ENCODE measurements at places on chromosomes 3 and 15.
A peak's percentile ranks its signal among the peaks of the same experiment; 100 is the strongest.

GRCh38 chr15:92205255-92205739 is 188.4 kb upstream of the ST8SIA2 start:
- DNase-seq, result no peak

DNA sequence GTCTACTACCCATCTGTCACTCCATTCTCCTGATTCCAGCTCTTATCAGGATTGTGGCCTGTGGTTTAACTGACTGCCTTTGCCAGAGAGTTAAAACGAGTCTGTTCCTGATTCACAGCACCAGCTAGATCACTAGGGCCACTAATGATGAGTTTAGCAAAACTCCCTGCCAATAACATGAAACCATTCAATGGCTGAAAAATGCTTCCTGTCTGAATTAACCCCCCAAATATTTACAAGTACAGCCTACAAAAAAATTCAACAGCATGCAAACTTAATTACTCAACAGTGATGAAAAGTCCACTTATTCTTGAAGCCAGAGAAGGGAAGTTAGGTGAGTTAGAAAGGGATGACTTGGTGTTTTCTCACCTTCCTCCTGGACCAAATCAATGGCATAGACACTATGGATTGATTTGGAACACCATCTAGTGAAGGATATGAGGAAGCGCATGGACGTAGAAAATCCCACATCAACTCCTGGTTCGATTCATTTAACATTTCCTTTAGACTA is 141.4 kb downstream of the TGFBR2 start:
- peak; percentile 28 for DNase-seq

DNA sequence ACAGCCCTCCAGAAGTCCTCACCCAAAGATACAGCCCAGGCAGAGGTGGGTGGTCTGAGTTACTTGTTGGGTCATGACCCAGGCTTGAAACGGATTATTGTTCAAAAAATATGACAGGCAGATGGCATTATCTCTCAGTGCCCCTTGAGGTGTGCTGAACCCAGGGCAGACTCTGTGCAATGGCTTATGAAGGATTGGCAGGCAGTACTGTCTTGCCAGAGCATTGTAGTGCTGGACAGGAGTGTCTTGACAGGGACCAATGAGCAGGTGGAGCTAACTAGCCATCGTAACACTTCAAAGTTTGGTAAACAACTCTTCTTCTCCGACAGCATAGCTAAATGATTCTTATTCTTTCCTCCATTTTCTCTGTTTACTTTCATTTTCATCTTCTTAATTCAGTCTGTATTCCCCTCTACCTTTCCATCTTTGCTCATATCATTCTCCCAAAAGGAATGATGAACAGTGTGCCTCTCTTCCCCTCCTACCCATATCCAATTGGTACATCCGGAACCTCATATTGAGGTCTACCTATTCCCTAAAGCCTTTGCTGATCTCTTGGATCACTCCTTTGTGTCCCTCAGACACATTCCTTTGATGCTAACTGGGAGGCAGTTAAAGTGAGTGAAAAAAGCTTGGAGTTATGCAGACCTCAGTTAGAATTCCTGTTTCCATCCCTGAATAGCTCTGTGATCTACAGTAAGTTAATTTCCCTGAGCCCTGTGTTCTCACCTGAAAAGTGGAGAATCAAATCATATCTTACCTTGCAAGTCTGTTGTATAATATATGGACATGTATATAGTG is 2.6 kb upstream of the IL20RB start:
- DNase-seq, result no peak

DNA sequence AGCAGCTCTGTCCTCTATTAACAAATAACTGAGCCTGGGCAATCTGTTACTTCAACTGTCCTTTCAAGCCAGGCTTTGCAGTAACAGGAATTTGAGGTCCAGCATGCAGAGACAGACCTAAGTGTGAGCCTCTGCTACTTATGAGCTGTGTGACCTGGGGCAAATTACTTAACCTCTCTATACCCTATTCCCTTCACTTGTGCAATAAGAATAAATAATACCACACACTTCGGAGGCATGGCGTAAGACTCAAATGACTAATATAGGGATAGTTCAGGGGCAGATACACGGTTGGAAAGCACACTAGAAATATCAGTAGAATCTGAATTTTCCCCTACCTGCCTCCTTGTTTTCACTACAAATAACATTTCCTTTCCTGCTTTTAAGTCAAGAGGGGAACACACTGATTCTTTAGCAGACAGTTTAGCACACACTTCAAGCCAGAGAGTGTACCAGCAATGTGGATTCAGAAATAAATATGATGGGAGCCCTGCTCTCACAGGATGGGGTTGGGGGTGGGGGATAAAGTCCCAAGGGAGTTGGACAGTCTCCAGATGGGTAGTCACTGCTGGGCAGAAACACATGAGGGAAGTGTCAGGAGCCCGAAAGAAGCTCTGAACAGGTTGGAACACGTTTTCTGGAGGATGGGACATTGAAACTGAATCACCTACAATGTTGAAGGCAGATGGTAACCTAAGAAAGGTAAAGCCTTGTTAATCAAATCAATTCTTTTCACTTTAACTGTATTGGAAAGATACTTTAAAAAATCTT is 61.8 kb upstream of the RBP1 start:
- DNase-seq, result no peak

DNA sequence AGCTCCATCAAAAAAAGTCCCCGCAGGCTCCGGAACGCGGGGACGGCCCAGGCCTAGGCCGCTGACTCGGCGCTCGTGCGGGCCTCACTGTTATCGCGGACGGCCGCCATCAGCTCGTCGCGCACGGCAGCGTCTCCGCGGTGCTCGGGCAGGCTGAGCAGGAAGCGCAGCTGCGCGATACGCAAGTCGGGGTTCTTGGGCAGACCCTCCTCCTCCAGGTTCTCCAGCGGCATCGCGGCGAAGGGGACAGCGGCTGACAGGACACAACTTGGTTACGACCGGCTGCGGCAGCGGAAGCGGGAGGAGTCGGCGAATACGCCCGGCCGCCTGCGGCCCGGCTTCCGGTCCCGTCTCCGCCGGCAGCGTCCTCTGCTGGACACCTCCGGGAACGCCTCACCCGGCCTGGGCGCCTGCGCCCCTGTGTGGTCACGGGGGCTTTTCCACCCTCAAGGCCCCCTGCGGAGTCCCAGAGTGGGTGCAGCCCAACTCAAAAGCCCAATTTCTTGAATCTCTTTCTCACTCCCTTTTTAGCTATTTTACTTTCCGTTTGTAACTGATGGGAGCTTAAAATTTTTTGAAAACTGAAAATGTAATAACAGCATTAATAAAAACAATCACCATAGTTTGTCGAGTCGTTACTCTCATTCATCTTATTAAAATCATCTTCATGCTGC is at the start of gene PSMD6:
TSS of gene PSMD6 (minus strand) at position 308 of the 674 bp plus-strand sequence. CDS start at position 233, 75 bp downstream.
- peak; percentile 29 for DNase-seq

DNA sequence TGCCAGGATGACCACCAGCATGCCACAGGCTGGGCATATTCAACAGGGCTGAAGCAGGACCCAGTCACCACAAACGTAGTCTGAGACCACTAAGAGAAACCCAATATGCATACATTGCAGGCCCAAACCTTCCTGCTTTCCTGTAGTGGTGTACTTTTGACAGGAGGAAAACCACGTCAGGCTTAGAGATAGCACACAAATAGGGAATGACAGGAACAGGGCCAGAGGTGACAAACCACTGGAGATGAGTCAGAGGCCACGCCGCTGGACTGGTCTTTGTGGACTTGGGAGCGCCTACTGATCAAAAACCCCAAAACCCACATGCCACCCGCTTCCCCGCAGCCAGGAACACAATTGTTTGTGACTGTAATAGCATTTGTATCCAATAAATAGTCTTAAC is 3.6 kb upstream of the EFCAB12 start:
- no peak for DNase-seq

GRCh38 chr3:143478115-143478693 is 358.6 kb downstream of the CHST2 start:
- DNase-seq, result no peak

DNA sequence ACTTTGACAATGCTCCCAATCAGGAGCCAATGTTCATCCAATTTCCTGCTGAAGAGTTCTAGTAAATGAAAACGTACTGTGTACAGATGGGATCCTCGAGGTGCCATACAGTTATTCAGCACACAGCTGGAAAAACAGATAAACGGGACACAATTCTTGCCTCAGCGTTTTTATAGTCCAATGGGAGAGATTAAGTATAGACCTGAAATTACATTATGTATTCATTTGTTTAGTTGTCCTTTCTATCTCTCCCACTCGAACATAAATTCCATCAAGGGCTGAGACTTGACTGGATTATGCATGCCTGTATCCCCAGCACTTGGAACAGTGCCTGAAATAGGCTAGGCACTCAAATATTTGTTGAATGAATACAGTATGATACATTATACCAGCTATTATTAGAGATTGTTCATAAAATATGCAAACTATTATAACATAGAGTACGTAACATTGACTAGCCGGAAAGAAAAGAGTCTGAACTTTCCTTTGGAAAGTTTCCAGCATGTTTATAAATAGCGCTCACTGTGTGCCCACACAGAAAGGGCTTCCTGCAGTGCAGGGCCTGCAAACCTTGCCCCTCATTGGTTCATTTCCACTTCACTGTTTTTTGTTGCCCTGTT is 27.4 kb upstream of the SNTN start:
- DNase-seq, result peak; percentile 84

DNA sequence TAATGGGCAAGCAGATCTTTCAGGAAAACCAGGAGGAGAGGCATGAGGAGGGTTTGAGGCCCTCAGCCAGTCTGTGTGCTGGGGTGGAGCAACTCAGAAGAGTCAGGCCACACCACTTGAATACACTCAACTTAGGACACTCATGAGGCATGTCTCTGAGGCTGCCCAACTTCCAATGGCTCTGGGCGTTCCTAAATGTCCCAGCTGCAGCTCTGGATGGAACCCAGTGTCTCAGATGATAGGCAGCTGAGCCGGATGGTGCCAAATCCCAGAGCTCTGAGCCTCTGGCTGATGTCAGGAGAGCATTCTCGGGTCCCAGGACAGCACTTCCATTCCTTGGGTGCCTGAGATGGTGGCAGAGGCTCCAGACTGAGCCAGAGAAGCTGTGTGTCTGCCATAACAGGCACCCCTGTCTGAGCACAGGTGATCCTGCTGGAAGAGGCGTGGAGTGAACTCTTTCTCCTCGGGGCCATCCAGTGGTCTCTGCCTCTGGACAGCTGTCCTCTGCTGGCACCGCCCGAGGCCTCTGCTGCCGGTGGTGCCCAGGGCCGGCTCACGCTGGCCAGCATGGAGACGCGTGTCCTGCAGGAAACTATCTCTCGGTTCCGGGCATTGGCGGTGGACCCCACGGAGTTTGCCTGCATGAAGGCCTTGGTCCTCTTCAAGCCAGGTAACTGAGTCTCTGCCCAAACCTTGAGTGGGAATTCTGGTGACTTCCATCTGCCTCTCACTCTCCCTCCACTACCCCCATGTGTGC is 2.8 kb downstream of the NR2E3 start:
- DNase-seq, result no peak

- DNase-seq, result no peak
These were observed 251.7 kb upstream of the GOLGA6L4 start for GRCh38 chr15:83983634-83984458.

GRCh38 chr3:135989242-135989641 is 23.7 kb downstream of the PPP2R3A start:
- peak; percentile 25 for DNase-seq

DNA sequence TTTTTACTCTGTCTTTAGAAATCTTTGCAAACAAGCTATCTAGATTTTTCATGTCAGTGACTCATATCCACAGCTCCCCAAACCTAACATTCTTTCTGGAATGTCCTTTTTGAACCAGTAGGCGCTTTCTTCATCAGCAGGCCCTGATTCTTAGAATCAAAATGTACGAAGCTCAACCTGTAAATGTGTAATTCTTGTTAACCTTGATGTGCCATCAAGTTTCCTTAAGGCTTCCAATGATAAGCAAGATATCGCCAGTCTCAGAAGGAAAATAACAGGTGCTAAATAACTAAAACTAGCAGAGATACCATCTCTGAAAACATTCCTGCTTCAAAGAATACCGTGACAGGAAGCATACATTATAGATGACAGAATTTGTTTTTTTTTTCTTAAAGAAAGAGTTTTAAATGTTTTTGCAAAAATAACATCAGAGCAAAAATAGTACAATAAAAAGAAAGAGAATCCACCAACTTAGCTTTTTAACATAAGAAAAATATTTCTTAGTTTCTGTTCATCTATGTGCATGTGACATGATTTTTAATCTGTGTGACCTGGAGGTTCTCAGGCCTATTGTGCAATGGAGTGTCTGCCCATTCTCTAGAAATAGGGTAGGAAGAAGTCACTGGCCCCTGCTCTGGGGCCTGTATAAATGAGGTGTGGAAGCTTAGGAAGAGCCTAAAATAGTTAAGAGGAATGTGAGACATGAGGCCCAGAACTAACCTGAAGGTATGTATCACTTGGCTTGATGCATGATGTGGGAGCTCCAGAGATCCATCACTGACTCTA is 14.7 kb upstream of the SECISBP2L start:
- no peak for DNase-seq

GRCh38 chr3:13016083-13016720 is 57.0 kb downstream of the IQSEC1 start:
- no peak for DNase-seq

GRCh38 chr15:49814709-49815108 is 193.9 kb downstream of the DTWD1 start:
- no peak for DNase-seq

DNA sequence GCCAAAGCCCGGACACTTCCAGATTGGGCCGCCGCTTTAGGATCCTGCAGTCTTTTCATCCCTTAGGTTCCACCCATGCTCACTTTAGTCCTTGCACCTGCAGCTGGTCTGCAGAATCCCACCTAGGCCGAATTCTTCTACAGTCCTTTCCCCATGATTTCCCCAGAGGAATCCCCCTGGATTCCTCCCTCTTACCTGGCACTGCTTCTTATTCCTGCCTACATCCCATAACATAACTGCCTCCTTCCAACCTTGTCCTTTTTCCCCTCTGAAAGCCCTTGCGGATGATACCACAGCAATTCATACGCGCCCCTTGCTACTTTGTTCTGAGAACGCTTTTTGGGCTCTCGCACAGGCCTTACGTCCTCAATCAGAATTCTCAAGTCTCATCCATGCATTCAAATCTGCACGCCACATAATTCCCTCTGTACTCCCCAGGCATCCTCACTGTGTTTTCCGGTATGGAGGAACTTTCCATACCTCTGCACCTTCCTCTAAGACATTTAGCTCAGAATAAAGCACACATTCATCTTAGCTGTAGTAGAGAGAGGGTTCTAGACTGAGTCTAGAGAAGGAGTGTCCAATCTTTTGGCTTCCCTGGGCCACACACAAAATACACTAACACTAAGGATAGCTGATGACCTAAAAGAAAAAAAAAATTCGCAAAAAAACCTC is 619 bp downstream of the EIF2AK4 start:
- no peak for DNase-seq

DNA sequence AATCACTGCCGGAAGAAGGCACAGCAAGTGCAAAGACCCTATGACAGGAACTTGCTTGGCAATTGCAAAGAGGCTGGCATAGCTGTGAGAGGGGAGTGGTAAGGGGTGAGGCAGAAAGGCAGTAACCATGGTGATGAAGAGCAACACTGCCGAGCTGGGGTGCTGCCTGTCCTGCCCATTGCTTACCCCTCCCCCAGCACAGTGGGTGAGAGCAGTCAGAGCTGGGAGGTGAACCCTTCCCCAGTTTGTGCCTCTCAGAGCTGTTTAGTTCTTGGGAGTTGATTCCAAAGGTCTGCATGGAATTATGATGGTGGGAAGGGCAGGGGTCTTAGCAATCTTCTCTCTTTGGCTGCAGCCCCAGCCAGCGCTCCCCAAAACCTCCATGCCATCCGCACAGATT is 8.8 kb downstream of the TYRO3 start:
- no peak for DNase-seq

GRCh38 chr3:154132777-154133375 is 11.7 kb downstream of the ARHGEF26 start:
- peak; percentile 14 for DNase-seq
